Aorta (tissue), 5 donors: ENCODE measurements at places on chromosomes 5 and 9.

- no peak for DNase-seq
Measured at GRCh38 chr5:80248378-80248777, 7.5 kb downstream of the SERINC5 start.

DNA sequence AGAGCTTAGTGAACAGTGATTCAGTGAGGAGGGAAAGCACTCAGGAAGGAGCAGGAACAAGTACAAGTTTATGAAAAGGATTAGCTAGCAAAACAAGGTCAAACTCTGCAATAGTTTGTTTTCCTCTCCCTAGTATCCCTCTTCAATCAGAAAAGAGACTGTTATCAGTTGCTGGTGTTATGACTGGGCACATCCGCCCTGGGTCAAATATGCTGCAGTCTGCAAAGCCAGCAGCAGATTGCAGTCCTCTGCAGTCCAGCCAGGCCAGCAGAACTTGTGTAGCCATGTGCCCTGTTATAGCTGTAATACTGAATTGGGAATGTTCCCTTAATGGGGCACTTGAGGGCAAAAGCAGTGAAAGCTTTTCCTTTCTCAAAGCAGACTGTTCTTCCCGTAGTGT, 12.0 kb downstream of the PCDHAC2 start:
- DNase-seq, result no peak

DNA sequence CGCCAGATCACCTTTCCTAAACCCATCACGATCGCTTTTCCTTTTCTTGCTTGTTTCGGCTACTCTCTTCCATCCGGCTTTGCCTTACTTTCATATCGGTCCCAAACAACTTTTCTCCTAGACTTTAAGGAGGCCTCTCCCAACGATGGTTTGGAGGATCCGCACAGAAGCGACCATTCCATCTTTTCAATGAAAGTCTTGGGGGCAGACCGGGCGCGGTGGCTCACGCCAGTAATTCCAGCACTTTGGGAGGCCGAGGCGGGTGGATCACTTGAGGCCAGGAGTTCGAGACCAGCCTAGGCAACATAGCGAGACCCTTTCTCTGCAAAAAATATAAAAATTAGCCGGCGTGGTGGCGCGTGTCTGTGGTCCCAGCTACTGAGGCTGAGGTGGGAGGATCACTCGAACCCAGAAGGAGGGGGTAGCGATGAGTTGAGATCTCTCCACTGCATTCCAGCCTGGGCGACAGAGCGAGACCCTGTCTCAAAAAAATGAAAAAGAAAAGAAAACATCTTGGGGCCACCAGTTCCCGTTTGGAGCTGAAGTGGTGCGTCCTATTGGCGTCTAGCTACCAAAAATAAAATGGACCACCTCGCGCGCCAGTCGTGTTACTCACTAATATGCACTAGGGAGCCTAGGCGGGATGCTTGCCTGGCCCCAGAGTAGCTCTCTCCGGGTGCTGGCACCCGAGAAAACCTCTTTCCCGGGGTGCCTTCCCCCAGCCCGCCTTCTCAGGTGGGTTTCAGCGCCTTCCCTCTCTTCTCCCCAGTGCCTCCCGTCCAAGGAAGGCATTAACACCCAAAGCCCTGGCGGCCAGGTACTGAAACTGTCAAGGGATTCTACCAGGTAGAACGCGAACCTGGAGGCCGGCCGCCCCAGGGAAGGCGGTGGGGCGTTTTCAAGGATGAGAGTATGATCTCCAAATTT, 800 bp upstream of the AP3B1 start:
- DNase-seq, result peak; percentile 61

GRCh38 chr9:72586388-72587130, 65.2 kb downstream of the TMC1 start:
- no peak for DNase-seq

GRCh38 chr5:172458976-172459782, 4.9 kb upstream of the SH3PXD2B start:
- DNase-seq, result no peak

GRCh38 chr9:2876726-2877125, 32.8 kb upstream of the PUM3 start:
- DNase-seq, result no peak

- DNase-seq, result no peak
Measured at GRCh38 chr9:131651160-131651559, 88.7 kb downstream of the RAPGEF1 start.
